SW 1271 (cell line): ENCODE measurements at places on chromosomes 12 and 14.

DNA sequence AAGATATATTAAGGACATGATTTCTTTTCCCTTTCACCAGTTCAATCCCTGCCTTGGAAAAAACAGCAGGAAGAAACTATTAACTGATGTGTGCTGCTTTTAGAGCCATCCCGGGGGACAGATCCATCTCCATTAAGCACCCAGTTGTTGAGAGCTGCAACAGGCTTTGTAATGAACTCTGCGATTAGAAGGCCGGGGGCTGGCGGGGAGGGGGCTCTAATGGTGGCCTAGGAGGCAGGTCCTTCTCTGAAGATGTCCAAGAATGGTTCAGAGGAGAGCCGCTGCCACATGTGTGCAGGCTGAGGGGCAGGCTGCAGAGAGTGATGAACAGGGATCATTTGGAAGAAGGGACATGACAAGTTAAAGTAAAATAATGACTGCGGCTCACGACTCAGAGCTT lies 67.8 kb downstream of the GALNT8 start:
- DNase-seq, result no peak

DNA sequence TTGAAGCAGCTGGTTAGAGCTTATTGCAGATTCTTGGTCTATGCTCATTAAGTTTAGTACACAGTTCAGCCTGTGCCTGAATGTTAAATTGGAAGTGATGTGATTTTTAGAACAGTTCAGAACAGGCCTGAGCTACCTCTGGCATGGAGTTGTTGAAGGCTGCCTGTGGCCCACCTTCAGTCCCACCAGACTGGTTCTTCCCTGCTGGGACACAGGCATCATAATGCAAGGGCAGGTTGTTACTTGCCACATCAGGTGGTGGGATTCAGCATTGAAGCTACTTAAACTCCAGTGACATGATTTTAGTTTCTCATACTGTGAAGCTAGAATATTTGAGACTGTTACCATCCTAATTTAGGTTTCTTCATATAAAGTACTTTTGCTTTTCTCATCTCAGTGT lies 49.4 kb downstream of the PROX2 start:
- DNase-seq, result no peak

GRCh38 chr14:97638864-97639263 lies 841.7 kb downstream of the VRK1 start:
- DNase-seq, result no peak

- no peak for DNase-seq
Measured at GRCh38 chr12:65568517-65568916, 255.8 kb upstream of the HMGA2 start.

- DNase-seq, result no peak
Measured at GRCh38 chr14:100333827-100334226, 10.7 kb downstream of the SLC25A47 start.

- no peak for DNase-seq
Measured at GRCh38 chr14:54629183-54629582, 62.3 kb downstream of the SAMD4A start.

DNA sequence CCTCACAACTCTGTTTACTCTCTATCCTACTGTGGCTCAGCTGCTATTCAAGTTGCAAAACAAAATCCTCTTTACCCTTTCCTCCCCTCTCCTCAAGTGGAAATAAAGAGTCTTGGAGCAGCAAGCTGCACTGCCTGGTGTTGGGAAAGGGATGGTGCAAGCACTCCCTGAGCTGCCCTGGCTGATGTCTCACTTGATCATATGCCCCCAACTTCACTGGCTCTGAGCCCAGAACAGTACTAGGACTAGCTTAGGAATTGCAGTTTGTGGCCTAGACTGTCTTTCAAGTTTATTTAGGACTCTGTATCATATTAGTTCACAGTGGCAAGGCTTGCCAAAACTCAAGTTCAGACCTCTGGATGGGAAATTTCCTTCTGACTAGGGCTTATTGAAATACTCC lies 1683.8 kb upstream of the SEL1L start:
- DNase-seq, result no peak

DNA sequence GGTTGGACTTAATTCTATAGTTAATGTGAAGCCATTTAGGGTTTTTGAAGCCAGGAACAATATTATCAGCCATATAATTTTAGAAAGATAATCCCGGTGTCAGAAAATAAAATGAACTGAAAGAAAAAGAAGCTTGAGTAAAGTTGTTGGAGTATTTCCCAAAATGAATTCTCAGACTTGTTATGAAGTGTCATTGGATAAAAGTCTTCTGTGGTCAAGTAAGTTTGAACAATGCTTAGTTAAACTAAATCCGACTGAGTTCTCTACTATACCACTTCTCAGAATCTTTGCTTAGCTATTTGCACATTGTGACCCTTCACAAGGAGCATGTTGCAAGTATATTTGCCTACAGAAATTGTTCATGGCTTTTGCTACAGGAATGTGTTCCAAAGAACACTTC lies 17.5 kb upstream of the FLRT2 start:
- DNase-seq, result no peak

GRCh38 chr14:60640859-60641741 lies 8.2 kb downstream of the SIX1 start:
- no peak for DNase-seq

DNA sequence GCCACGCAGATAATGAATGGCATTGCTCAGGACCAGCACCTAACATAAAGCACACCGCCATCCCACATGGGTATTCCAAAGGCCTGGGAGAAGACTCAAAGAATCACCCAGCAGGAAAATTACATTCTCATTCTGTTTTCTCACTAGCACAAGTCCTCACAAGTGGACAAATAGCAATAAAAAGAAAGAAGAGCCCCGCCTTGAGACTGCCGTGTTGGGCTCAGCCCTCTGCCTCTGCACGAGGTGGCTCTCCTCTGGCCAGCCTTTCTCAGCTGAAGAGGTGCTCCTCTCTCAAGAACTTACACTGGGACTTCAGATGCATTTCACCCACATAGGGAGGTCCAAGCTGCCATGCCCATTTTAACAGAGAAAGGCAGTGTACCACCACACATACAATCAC lies 207.5 kb downstream of the SPTSSA start:
- no peak for DNase-seq

DNA sequence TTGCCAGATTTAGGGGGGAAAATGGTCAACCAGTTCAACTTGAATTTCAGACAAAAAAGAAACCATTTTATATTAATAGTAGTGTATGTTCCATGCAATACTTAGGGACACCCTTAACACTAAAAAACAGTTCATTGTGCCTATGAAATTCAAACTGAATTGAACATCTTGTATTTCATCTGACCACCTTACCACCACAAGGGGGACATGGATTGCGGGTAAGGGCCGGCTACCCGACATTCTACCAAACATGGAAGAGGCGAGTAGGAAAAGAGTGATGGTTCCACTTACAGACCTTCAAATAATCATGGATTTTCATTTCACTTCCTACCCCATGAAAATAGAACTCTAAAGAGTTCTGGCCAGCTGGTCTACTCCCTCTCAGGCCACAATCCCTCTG lies 10.3 kb upstream of the STK38L start:
- DNase-seq, result no peak

GRCh38 chr14:101192661-101193000 lies 289.1 kb upstream of the RTL1 start:
- no peak for DNase-seq

- no peak for DNase-seq
Measured at GRCh38 chr12:4050340-4050739, 177.1 kb upstream of the PARP11 start.

DNA sequence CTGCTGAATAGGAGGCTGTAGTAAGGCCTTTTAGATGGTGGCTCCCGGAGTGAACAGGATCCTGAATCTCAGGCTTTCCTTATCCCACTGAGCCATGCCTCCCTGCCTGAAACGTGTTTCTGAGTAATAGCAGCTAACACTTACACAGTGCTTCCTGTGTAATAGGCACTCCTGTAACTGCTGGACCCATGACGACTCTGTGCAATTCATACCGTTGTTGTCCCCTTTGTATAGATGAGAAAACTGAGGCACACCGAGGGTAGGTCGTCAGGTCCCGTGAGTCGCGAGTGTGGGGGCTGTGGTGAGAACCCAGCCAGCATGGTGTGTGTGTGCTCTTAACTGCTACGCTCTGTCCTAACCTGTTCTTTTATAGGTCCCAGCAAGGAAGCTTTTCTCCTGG lies 193.6 kb downstream of the CACNA1C start:
- no peak for DNase-seq

- peak; percentile 37 for DNase-seq
Measured at GRCh38 chr14:47278233-47278842, 397.1 kb downstream of the MDGA2 start.

GRCh38 chr12:81726634-81727033 lies 32.5 kb downstream of the PPFIA2 start:
- DNase-seq, result no peak

DNA sequence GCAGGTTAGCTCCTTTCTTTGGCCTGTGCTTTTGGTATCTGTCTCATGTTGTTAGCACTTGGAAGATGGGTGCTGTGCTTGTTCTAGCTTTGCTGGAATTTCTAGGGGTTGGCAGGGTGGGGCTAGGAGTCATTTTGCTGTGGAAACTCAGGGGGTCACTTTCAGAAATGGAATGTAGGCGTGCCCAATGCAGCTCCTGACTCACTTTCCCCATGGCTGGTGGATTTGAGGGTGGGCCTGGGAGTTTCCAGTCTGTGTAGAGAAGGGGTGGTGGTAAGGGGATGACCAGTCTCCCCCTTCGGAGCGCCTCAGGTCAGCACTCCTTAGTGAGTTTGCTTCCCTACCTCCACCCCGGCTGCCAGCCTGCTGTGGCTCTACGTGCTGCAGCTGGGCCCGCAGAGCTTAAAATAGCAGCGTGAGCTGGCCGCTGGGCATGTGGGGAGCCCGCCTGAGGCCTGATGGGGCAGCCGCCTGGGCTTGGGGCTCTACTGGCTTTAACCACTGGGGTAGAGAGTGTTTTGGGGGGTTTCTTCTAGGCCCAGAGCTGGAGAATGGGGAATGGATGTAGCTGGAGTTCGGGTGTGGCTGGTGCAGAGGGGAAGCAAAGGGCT lies 108.2 kb downstream of the TSPAN9 start:
- DNase-seq, result no peak

DNA sequence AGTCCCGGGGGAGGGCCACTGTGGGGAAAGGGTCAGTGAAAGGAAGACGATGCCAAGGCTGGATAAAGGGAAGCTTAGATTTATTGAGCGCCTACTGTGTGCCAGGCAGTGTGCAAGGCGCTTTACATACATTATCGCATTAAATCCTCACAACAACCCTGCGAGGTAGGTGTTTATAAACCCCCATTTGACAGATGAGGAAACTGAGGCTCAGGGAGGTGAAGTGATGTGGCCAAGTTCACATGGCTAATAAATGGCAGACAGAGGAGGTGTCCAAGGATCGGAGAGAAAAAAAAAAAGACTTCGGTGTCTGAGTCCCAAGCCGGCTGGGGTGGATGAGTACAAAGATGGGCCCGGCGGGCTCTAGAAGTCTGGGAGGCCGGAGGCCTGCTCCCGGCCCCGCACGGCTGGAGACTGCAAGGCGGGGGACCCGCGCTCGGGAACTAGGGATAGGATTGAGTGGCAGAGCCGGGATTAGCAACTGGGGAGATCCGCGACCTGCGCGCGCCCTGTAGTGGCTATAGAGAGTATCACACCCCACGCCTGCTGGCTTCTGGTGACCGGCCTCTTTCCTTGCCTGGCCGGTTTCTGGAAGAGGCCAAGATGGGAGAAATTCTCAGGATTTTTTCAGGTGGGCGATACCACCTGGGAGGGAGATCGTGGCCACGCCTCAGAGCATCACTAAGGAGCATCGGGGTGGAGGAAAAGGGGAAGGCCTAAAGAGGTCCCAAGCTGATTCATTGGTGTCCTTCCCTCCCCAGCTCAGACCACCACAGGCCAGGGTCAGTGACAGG lies 3.9 kb downstream of the DDN start:
- DNase-seq, result peak; percentile 39

DNA sequence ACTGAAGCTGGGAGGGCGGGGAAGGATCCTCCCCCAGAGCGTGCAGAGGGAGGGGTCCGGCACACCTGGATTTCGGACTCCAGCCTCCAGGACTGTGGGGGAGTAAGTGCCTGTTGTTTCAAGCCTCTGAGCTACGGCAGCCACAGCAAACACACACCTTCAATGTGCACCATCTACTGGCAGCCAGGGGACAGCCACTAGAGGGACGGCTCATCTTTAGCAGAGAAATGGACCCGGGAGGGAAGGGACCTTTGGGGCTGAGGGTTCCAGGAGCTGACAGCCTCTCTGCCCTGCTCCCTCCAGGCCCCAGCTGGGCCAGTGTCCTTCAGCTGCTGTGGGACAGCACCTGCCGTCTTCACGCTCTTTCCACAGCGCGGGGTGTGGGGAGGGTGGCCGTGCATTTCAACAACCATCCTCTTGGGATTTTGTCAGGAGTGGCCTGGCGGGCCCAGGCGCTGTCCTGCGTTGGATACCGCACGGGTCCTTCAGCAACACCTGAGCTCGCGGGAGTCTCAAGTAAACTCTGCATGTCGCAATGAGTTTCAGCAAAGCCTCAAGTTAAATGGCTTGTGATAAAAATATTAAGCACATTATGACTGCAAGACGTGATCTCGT lies 209.2 kb upstream of the C14orf180 start:
- DNase-seq, result peak; percentile 14

DNA sequence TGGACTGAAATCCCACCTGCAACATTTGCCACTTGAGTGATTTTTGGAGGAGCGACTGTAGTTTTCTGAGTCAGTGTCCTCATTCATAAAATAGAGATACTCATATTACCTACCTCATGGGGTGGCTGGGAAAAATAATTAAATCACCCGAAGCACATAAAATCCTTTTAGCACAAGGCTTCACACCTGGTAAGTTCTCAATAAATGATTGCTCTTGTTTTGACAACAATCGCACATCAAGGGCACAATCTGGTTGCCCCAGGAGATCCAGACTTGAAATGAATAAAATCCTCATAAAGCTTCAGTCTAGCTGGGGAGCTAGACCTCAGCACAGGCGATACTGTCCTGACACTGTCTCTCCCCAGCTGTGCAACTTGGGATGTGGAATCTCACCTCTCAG lies 76.0 kb upstream of the CCDC60 start:
- DNase-seq, result no peak

GRCh38 chr12:10027721-10028120 lies 2.8 kb upstream of the CLEC9A start:
- DNase-seq, result peak; percentile 34

DNA sequence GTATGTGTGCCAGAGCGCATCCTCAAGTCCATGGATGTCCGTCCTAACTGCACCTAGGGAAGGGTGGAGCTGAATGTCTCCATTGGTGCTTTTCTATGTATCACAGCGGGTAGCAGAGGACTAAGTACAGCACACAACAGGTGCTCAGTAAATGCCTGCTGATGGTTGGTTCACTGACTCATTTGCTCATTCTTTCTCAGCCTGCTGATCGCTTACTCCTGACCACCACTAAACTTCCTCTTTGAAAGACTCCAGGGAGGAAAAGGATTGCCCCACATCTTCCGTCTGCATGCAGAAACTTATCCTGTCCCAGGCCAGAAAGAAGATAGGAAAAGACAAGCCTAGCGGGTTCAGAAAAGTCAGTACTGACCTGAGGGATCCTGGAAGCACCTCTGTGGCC lies 66.3 kb downstream of the B4GALNT3 start:
- DNase-seq, result no peak
